Pericardium fibroblast (primary cell): ENCODE measurements at places on chromosomes 7 and 10. TPM values are rescaled to one million over a fixed set of nuclear protein-coding genes. Genes with fewer than 3 reads are reported as not detected.

ABCC2 gene
- total RNA-seq = 0.35 and 0.68 TPM in 2 replicates

POU6F2 gene
- not detected in 2 replicates for total RNA-seq

SFTPD gene
- not detected in 2 replicates for total RNA-seq

IQCE gene
- 5.6 and 12.9 TPM in 2 replicates for total RNA-seq

NUTM2E gene
- 0.47 TPM in 1 of 2 replicates, not detected in the other for total RNA-seq

TAF6 gene
- total RNA-seq = 40.3 and 63.7 TPM in 2 replicates

DNMBP gene
- total RNA-seq = 8.5 and 11.2 TPM in 2 replicates

ZNF746 gene
- total RNA-seq = 9.4 and 17.9 TPM in 2 replicates

CPA2 gene
- total RNA-seq = not detected in 2 replicates

IL6 gene
- total RNA-seq = 3.0 and 33.0 TPM in 2 replicates

EPHB6 gene
- total RNA-seq = 32.3 and 42.5 TPM in 2 replicates

SSMEM1 gene
- total RNA-seq = not detected in 2 replicates

CHAT gene
- not detected in 2 replicates for total RNA-seq

FBXO24 gene
- 0.12 TPM in 1 of 2 replicates, not detected in the other for total RNA-seq

TDRD1 gene
- total RNA-seq = 0.23 TPM in 1 of 2 replicates, not detected in the other

CLDN3 gene
- not detected in 2 replicates for total RNA-seq

IQUB gene
- total RNA-seq = under 0.01 and 0.94 TPM in 2 replicates

MYL10 gene
- not detected in 2 replicates for total RNA-seq

C10orf62 gene
- not detected in 2 replicates for total RNA-seq

ABCB1 gene
- total RNA-seq = not detected in 2 replicates

GRID2IP gene
- 0.09 TPM in 1 of 2 replicates, not detected in the other for total RNA-seq

COL28A1 gene
- under 0.01 TPM in 1 of 2 replicates, not detected in the other for total RNA-seq

GCC1 gene
- total RNA-seq = 16.5 and 19.5 TPM in 2 replicates

H2BK1 gene
- not detected in 2 replicates for total RNA-seq

OR6V1 gene
- not detected in 2 replicates for total RNA-seq

GPR146 gene
- 5.4 and 18.6 TPM in 2 replicates for total RNA-seq

OR6B1 gene
- total RNA-seq = not detected in 2 replicates

COL13A1 gene
- 3.3 and 4.9 TPM in 2 replicates for total RNA-seq

TBC1D12 gene
- total RNA-seq = 8.4 and 8.8 TPM in 2 replicates

OPALIN gene
- total RNA-seq = not detected in 2 replicates

SIRT1 gene
- 7.9 and 10.6 TPM in 2 replicates for total RNA-seq

IRF5 gene
- not detected in 2 replicates for total RNA-seq

MSS51 gene
- total RNA-seq = 0.09 and 0.35 TPM in 2 replicates

ETV1 gene
- 1.5 and 3.6 TPM in 2 replicates for total RNA-seq

AASS gene
- total RNA-seq = 21.1 and 22.8 TPM in 2 replicates

MMD2 gene
- total RNA-seq = not detected in 2 replicates

NEURL1 gene
- under 0.01 and 2.4 TPM in 2 replicates for total RNA-seq

GPRIN2 gene
- 0.58 TPM in 1 of 2 replicates, not detected in the other for total RNA-seq

WASL gene
- total RNA-seq = 12.9 and 17.6 TPM in 2 replicates

ANAPC16 gene
- 53.0 and 70.2 TPM in 2 replicates for total RNA-seq

CHCHD1 gene
- 31.2 and 32.2 TPM in 2 replicates for total RNA-seq

AZGP1 gene
- total RNA-seq = 0.09 and 4.1 TPM in 2 replicates

CALCR gene
- not detected in 2 replicates for total RNA-seq

MSMB gene
- total RNA-seq = not detected in 2 replicates

SORBS1 gene
- total RNA-seq = 1.1 and 5.6 TPM in 2 replicates

KAZALD1 gene
- 16.7 and 24.3 TPM in 2 replicates for total RNA-seq

ITIH5 gene
- 0.47 and 3.5 TPM in 2 replicates for total RNA-seq

SYT15 gene
- 2.2 and 3.2 TPM in 2 replicates for total RNA-seq

SLC16A12 gene
- 3.6 and 16.1 TPM in 2 replicates for total RNA-seq

MRPS17 gene
- total RNA-seq = 12.0 and 12.9 TPM in 2 replicates

TAS2R41 gene
- total RNA-seq = not detected in 2 replicates

CCDC136 gene
- total RNA-seq = 0.77 and 5.5 TPM in 2 replicates

SLC35G1 gene
- 2.2 and 3.6 TPM in 2 replicates for total RNA-seq

HOXA2 gene
- total RNA-seq = 6.4 TPM in 1 of 2 replicates, not detected in the other

DYDC1 gene
- not detected in 2 replicates for total RNA-seq

GOLGA7B gene
- not detected in 2 replicates for total RNA-seq
